ENCODE measurements at places on chromosomes 5 and 9. TPM values are rescaled to one million over a fixed set of nuclear protein-coding genes. Genes with fewer than 3 reads are reported as not detected.

- no peak overlapping the region for H3K4me3 ChIP-seq
- no peaks in the 10 kb centered on the region for H3K27me3 ChIP-seq
- no peak overlapping the region for H3K27ac ChIP-seq
- DNase-seq: peak; percentile 55
Observed at GRCh38 chr5:1171340-1171941, 30.0 kb upstream of the SLC6A19 start.

DNA sequence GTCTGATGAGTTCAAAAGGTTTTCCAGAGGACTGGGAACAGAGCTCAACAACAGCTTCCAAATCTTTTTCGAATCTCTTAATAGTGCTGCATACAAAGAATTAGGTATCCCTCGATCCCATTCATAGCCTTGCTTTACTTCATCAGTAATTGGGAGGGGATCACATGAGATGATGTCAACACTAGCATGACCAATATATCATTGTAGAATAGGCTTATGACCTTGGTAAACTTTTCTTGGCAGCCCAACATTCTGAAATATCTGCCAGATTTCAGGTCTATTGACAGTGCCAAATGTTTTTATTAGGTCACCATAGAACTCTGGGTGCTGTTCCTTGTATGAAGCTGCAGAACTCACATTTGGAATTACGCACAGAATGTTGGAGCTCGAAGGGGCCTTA is 228.9 kb downstream of the FGF10 start:
- H3K4me3 ChIP-seq: no peak overlapping the region
- no peak overlapping the region for H3K27ac ChIP-seq

- H3K27ac ChIP-seq: no peak overlapping the region
- H3K36me3 ChIP-seq: no peaks in the 10 kb centered on the region
- no peaks in the 10 kb centered on the region for H3K27me3 ChIP-seq
- no peak overlapping the region for H3K4me3 ChIP-seq
- DNase-seq: no peak
- no peaks in the 10 kb centered on the region for H3K4me1 ChIP-seq
Observed at GRCh38 chr9:132381966-132382541, 24.6 kb downstream of the TTF1 start.

- H3K36me3 ChIP-seq: no peaks in the 10 kb centered on the region
- H3K4me1 ChIP-seq: no peaks in the 10 kb centered on the region
- DNase-seq: no peak
- no peaks in the 10 kb centered on the region for H3K27me3 ChIP-seq
- H3K27ac ChIP-seq: no peak overlapping the region
- H3K4me3 ChIP-seq: no peak overlapping the region
Observed at GRCh38 chr9:29285818-29286217, 1712.5 kb upstream of the C9orf72 start.

- H3K27ac ChIP-seq: no peak overlapping the region
- no peak overlapping the region for H3K4me3 ChIP-seq
- peaks cover 9% of the 10 kb centered on the region for H3K4me1 ChIP-seq
- H3K36me3 ChIP-seq: no peaks in the 10 kb centered on the region
Observed at GRCh38 chr5:143247134-143247815, 156.2 kb downstream of the NR3C1 start.

DNA sequence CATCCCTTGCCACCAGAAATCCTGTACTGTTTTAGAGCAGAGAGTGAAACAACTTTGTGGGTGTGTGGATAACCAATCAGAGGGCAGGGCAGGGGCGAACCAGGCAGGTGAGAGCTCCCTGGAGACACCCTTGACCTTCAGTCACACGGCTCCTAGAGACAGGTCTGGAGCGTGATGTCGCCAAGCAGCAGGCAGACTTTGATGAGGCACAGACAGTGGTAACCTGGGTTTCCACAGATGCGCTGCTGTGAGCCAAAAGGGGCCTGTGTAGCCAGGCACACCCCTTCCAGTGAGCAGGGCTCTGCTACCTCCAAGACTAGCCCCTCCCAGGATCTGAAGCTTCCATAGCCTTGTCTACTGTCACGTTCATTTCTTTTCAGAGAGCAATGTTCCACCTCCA is 317.8 kb upstream of the ADCY2 start:
- H3K4me3 ChIP-seq: no peak overlapping the region
- H3K27ac ChIP-seq: no peak overlapping the region
- no peaks in the 10 kb centered on the region for H3K4me1 ChIP-seq
- no peaks in the 10 kb centered on the region for H3K36me3 ChIP-seq
- no peak for DNase-seq

GRCh38 chr5:73367650-73368049 is 80.9 kb downstream of the FOXD1 start:
- no peak overlapping the region for H3K27ac ChIP-seq
- peaks cover 20% of the 10 kb centered on the region for H3K4me1 ChIP-seq
- H3K27me3 ChIP-seq: peaks cover under 1% of the 10 kb centered on the region
- DNase-seq: no peak

DNA sequence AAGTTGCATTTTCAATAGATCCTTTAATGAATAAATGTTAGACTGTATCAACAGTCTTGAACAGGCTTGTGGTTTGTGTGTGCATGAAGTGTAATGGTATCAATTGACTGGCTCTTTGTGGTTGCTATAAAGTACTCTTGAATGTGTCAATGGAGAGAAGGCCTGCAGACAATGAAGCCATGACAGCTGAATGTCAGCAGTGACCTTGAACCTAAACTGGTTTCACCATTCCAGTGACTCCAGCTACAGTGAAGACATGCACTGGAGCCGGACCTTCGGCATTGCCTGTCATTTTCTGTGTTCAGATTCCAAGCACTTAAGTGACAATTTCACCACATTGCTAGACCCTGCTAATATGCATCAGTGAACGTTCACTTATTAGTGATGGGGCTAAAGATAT is 276.0 kb upstream of the TMEM161B start:
- no peaks in the 10 kb centered on the region for H3K4me1 ChIP-seq
- no peaks in the 10 kb centered on the region for H3K27me3 ChIP-seq
- H3K36me3 ChIP-seq: no peaks in the 10 kb centered on the region
- no peak overlapping the region for H3K27ac ChIP-seq
- no peak overlapping the region for H3K4me3 ChIP-seq

The IFNK gene
- polyA plus RNA-seq: 0.36 TPM

The SLC6A7 gene
- polyA plus RNA-seq: 0.39 TPM

The ADGRV1 gene
- 88.3 TPM for polyA plus RNA-seq

The EIF4EBP3 gene
- 6.6 TPM for polyA plus RNA-seq

DNA sequence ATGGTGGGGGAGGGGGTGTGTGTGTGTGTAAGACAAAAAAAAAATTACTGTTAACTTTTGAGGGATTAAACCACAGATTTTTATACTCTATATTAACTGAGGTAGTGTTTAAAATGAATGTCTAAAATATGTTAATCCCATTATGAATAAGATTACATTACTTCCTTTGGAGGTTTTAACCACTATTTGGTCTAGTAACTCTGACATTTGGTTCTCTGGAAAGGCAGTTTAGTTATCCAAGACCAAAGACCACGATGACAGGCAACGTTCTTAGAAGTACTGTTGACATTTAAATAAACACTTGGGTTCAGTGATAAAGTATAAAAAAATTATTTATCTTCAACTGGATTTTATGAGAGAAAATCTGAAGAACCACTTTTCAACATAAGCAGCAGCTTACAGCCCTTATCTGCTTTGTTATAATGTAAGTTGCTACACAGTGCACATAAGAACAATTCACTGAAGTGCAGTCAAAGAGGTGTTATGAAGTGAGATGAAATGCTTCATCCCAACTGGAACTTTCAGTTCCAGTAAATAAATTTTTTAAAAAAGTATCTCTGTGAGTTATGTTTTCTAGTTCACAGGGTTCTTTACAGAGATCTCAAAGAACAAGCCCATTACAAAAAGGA is 94.5 kb downstream of the OSMR start:
- no peak overlapping the region for H3K27ac ChIP-seq
- no peaks in the 10 kb centered on the region for H3K4me1 ChIP-seq
- no peaks in the 10 kb centered on the region for H3K27me3 ChIP-seq
- no peak for DNase-seq
- peaks cover 3% of the 10 kb centered on the region for H3K36me3 ChIP-seq

- peaks cover 7% of the 10 kb centered on the region for H3K27me3 ChIP-seq
- DNase-seq: no peak
- H3K4me1 ChIP-seq: no peaks in the 10 kb centered on the region
- H3K27ac ChIP-seq: no peak overlapping the region
- no peaks in the 10 kb centered on the region for H3K36me3 ChIP-seq
Observed at GRCh38 chr9:76926324-76926741, 20.4 kb upstream of the PRUNE2 start.

DNA sequence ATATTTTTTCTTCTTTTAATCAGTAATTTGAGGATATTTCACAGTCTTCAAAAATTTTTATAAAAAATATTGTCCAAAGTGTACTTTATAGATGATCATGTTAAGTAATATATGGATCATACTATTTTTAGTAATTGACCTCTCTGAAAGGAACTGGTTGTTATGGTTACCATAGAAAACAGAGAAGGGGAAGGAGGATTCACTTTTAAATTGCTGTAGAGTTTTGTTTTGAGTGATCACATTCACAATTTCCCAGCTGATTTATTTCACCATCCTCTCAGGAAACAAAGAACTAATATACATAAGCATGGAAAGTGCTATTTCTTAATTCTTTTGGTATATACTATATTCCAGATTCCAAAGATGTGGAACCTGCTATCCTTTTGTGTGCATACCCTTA is 56.5 kb upstream of the NREP start:
- no peaks in the 10 kb centered on the region for H3K36me3 ChIP-seq
- no peaks in the 10 kb centered on the region for H3K27me3 ChIP-seq
- no peak overlapping the region for H3K4me3 ChIP-seq
- no peak overlapping the region for H3K27ac ChIP-seq
- H3K4me1 ChIP-seq: no peaks in the 10 kb centered on the region

The PCDHB4 gene
- polyA plus RNA-seq: 0.29 TPM

DNA sequence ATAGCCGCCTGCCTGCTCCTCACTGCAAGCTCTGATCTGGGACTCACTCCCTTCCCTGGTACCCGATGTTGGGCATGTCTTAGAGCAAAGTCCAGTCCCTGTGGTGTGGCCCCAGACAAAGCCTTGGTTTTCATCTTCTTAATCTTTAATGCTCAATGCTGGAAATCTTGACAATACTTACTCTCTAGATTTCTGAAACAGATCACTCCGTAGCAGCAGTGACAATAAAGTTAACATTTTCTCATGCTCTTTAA is 260.2 kb upstream of the IRX2 start:
- H3K4me3 ChIP-seq: no peak overlapping the region
- DNase-seq: no peak
- no peaks in the 10 kb centered on the region for H3K36me3 ChIP-seq
- H3K27me3 ChIP-seq: no peaks in the 10 kb centered on the region
- no peaks in the 10 kb centered on the region for H3K4me1 ChIP-seq

- no peaks in the 10 kb centered on the region for H3K4me1 ChIP-seq
- no peak overlapping the region for H3K4me3 ChIP-seq
- H3K27me3 ChIP-seq: no peaks in the 10 kb centered on the region
- DNase-seq: peak; percentile 87
Observed at GRCh38 chr5:122515709-122516431, 203.8 kb downstream of the SNCAIP start.

GRCh38 chr9:98780059-98780749 is 16.2 kb downstream of the ANKS6 start:
- DNase-seq: no peak
- no peaks in the 10 kb centered on the region for H3K27me3 ChIP-seq
- H3K4me1 ChIP-seq: peaks cover 32% of the 10 kb centered on the region
- H3K4me3 ChIP-seq: no peak overlapping the region

GRCh38 chr5:142982821-142983200 is 212.6 kb downstream of the ARHGAP26 start:
- H3K27ac ChIP-seq: peak overlapping the region; percentile 67
- H3K4me1 ChIP-seq: peaks cover 19% of the 10 kb centered on the region
- no peak for DNase-seq
- no peaks in the 10 kb centered on the region for H3K36me3 ChIP-seq
- H3K27me3 ChIP-seq: no peaks in the 10 kb centered on the region
- H3K4me3 ChIP-seq: no peak overlapping the region

DNA sequence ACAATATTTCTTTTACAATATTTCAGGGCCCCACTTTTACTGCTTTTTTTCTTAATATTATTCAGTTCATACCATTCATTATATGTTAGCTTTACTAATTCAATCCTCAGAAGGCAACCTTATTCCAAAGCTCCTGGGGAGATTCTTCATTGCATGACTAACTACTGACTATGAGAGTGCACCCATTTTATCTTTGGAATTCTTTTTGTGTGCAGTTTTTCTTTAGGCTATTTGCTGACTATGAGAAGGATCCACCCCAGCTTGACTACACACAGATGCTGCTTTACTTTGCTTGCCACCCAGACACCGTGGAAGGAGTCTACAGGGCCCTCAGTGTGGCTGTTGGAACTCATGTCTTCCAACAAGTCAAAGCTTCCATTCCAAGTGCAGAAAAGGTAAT is 56.9 kb upstream of the IL7R start:
- no peak for DNase-seq
- H3K36me3 ChIP-seq: no peaks in the 10 kb centered on the region
- H3K27me3 ChIP-seq: no peaks in the 10 kb centered on the region
- no peaks in the 10 kb centered on the region for H3K4me1 ChIP-seq
- H3K27ac ChIP-seq: no peak overlapping the region

- no peak overlapping the region for H3K4me3 ChIP-seq
- H3K27me3 ChIP-seq: no peaks in the 10 kb centered on the region
- H3K27ac ChIP-seq: no peak overlapping the region
- H3K4me1 ChIP-seq: no peaks in the 10 kb centered on the region
- DNase-seq: no peak
Observed at GRCh38 chr5:34673463-34674125, 17.5 kb downstream of the RAI14 start.

GRCh38 chr5:39256477-39257235 is 37.3 kb upstream of the FYB1 start:
- no peaks in the 10 kb centered on the region for H3K4me1 ChIP-seq
- H3K27ac ChIP-seq: no peak overlapping the region
- H3K36me3 ChIP-seq: no peaks in the 10 kb centered on the region

The SEMA5A gene
- polyA plus RNA-seq: 14.8 TPM

The TYRP1 gene
- polyA plus RNA-seq: 10.3 TPM

- no peaks in the 10 kb centered on the region for H3K27me3 ChIP-seq
- H3K27ac ChIP-seq: no peak overlapping the region
- DNase-seq: peak; percentile 16
Observed at GRCh38 chr9:19371942-19372341, 8.1 kb downstream of the RPS6 start.

The NR5A1 gene
- 0.13 TPM for polyA plus RNA-seq

DNA sequence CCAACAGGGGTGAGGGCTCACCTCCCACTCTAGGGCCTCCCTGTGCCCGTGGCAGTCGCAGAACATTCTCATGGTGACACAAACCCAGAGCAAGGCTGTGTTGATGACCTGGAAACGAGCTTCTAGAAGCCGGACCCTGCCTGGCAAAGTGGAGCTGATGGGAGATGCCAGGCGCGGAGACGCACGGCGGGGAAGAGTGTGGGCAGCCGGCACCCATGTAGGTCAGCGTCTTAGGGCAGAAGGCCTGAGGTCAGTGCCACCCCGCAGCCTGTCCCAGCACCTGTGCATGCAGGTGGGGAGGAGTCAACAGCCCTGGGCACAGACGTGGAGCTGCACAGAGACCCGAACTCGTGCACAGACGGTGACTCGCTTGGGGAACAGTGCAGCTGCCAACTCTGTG is 5.4 kb downstream of the SLC6A18 start:
- H3K36me3 ChIP-seq: no peaks in the 10 kb centered on the region
- DNase-seq: no peak
- H3K27me3 ChIP-seq: no peaks in the 10 kb centered on the region
- no peaks in the 10 kb centered on the region for H3K4me1 ChIP-seq
- H3K27ac ChIP-seq: no peak overlapping the region
- no peak overlapping the region for H3K4me3 ChIP-seq

- no peaks in the 10 kb centered on the region for H3K36me3 ChIP-seq
- peak overlapping the region; percentile 95 for H3K4me3 ChIP-seq
- peaks cover 6% of the 10 kb centered on the region for H3K4me1 ChIP-seq
Observed at GRCh38 chr5:79236362-79236969, 535 bp downstream of the JMY start.

The CARD6 gene
- polyA plus RNA-seq: 1.4 TPM
